ENCODE measurements at places on chromosomes 2 and 18.
A peak's percentile ranks its signal among the peaks of the same experiment; 100 is the strongest.

GRCh38 chr2:197883354-197884032 is 79.1 kb downstream of the PLCL1 start:
- no peak for DNase-seq

GRCh38 chr18:75529394-75529793 is 101.9 kb upstream of the SMIM21 start:
- DNase-seq: no peak

- DNase-seq: peak; percentile 48
Observed at GRCh38 chr2:42547014-42547413, 21.4 kb upstream of the MTA3 start.

DNA sequence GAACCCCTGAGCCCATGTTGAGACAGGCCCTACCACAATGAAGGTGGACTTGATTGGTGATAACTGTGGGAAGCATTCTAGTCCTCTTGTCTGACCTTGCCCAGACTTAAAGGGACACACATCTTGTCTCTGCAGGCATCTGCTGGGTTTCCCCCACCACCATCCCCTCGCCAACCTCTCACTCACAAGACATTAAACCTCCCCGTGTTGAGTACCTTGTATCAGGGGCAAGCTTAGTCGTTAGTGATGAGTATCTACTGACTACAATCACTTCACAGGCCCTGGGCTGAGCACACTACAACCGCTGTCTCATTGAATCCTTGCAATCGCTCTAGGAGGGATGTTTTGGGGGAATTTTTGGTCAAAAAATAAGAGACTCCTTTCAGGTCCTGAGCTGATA is 86.0 kb downstream of the ICOS start:
- DNase-seq: no peak

DNA sequence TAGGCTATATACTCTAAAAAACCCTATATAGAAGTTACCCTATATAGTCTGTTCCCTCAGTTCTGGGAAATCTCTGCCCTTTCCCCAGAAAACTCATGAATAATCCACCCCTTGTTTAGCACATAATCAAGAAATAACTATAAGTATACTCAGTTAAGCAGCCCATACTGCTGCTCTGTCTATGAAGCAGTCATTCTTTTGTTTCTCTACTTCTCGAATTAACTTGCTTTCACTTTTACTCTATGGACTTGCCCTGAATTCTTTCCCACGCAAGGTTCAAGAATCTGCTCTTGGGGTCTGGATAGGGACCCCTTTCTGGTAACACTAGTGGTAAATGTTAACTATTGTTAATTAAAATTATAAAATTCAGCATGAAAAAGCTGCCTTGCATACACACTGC is 17.4 kb upstream of the AP1S3 start:
- DNase-seq: no peak

GRCh38 chr2:102358496-102358895 is 2.9 kb downstream of the IL18R1 start:
- DNase-seq: no peak

DNA sequence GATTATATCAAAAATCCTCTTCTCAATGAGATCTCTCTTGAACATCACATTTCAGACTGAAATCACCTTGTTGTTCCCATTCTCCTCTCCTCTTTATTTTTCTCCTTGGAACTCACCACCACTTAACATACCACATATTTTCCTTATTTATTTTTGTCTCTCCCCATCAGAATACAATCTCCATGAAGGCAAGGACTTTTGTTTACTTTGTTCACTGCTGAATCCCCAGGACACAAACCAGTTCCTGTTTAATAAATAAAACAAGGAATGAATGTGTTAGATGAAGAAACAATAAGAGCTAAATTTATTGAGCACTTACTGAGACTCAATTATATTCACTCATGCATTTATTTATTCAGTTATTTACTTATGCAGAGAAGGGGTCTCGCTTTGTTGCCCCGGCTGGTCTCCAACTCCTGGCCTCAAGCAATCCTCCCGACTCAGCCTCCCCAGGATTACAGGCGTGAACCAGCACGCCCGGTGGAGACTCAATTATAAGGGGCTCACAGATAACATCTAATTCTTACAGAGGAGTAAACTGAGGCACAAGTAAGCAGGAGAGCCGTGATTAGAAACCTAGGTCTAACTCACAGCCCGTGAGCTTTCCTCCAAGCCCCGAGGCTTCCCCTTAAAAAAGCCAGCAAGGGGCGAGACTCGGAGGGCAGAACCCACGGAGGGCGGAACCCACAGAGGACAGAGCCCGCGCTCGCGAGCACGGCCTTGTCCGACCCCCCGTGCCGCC is 616 bp upstream of the TAF1B start:
- DNase-seq: no peak

- peak; percentile 75 for DNase-seq
Observed at GRCh38 chr2:195561116-195561921, 95.7 kb upstream of the SLC39A10 start.

DNA sequence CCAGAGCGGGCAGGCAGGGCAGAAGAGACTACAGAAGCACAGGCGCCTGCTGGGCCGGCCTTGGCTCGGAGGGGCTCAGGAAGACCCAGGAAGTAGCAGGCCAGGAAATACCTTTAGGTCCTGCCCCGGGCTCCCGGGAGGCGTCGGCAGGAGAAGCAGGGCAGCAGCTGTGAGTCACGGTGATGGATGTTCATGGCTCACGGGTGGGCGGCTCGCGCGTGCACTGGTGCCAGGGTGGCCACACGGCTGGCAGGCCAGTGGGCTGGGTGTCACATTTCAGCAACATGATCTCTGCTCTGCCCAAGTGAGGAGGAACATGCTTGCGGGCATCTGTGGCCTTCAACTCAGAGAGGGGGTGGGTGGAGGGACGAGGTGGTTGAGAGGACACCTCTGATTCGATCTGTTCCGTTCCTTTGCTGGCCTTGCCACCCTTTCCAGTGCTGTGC is 139.3 kb downstream of the KLHL29 start:
- no peak for DNase-seq

DNA sequence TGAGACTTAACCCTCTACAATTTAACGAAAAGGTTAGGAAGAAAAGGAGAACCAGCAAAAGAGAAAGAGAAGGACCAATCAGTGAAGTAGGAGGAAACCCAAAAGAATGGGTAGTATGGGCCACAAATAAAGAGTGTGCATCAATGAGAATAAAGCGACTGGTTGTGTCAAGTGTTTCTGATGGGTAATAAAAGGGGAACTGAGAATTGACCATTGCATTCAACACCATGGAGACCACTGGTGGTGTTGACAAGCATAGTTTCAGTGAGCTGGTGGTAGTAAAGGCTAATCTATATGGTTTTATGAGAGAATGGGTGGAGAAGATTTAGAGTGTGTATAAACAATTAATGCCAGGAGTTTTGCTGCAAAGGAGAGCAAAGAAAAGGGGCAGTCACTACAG is 75.4 kb downstream of the CSRNP3 start:
- no peak for DNase-seq

DNA sequence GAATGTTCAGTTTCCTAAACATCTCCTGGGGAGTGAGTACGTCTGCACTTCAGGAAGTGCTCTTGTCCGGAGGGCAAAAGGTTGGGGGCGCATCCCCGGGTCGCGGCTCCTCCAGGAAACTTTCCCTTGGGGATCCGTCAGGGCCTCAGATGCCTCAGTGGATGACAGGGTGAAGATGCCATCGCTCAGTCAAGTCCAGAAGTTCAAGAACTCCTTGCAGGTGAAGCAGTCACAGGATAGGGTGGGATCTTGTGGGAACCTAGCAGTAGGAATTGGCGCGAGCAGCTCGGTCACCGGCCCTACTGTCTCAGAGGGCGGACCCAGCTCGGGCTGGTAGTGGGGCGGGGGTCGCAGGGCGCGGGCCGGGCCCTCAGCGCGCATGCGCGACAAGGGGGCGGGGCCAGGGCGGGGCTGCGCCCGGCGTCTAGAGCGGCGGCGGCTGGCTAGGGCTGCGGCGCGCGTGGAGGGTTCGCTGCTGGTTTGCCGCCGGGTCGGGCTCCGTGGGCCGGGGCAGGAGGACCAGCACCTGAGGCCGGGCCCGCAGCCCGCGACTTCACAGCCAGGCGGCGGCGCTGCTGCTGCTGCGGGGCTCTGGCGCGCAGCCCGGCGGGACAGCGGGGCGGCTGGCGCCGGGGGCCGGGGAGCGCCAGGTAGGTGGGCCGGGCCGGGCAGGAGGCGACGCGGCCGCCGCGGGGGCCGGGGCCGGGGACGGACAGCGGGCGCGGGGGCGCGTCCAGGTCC is at the start of gene INPP4A:
TSS of gene INPP4A (plus strand) at position 423 of the 741 bp plus-strand sequence. CDS start 75,191 bp downstream, outside the sequence.
- DNase-seq: peak; percentile 83

- peak; percentile 30 for DNase-seq
Observed at GRCh38 chr2:131103165-131103564, 2.0 kb upstream of the PLEKHB2 start.

- DNase-seq: no peak
Observed at GRCh38 chr2:38417745-38418689, 40.9 kb upstream of the ATL2 start.

DNA sequence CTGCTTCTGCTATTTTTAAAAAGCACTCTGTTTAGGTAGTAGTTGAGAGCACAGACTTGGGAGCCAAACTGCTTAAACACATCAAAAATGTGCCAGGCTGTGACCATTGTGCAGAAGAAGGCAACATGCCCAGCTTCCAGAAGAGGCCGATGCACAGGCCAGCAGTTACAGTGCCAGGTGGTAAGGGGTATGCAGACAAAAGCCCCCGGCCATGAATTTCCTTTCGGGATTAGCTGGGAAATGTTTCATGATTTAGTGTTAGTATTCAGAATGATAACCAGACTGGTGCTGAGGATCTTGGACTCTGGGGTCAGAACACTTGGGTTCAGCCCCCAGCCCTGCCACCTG is 40.0 kb upstream of the ATG16L1 start:
- no peak for DNase-seq

DNA sequence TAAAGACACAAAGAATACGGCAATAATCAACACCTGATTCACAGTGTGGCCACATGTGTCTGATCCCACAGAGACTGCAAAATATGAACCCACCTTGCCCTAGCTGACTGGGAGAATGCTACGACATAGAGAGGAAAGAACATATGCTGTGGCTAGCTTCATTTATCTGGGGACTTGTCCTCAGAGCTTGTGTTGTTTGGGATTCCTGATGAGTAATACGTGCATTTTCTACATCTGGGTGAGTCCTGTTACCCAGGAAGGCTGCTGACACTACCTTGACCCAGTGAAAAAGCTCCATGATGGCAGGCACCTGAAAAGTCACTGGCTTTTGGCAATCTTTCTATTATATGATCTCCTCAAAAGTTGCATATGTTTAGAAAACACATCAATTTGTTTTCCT is 427.7 kb upstream of the LYPD1 start:
- no peak for DNase-seq

- DNase-seq: no peak
Observed at GRCh38 chr2:42618116-42618515, 49.7 kb downstream of the MTA3 start.

- DNase-seq: no peak
Observed at GRCh38 chr18:48548921-48549320, 10.1 kb downstream of the CTIF start.

- no peak for DNase-seq
Observed at GRCh38 chr2:10985260-10985659, 73.5 kb downstream of the KCNF1 start.

GRCh38 chr2:219856602-219857001 is 229.2 kb downstream of the SLC4A3 start:
- DNase-seq: no peak

GRCh38 chr2:11319939-11320338 is 24.5 kb downstream of the ROCK2 start:
- DNase-seq: no peak

- peak; percentile 20 for DNase-seq
Observed at GRCh38 chr2:41710944-41711343, 336.9 kb upstream of the PKDCC start.

GRCh38 chr2:128416806-128417205 is 98.1 kb upstream of the HS6ST1 start:
- DNase-seq: no peak

DNA sequence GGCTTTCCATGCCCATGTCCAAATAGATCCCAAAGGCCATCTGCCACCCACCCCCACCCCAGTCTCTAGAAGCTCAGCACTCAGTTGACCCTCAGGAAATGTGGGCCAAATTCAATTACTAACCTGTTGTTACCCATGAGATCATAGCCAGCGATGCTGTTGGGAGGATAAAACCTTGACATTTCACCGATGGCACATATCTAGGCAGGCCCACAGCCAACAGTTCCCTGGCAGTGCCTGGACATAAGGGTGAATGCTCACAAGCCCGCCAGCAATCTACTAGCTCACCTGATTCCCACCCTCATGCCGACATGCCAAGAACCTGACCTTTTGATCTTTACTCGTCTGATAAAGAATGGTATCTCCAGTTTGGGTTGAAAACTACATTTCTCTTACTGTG is 11.8 kb upstream of the ACOXL start:
- DNase-seq: no peak

- DNase-seq: no peak
Observed at GRCh38 chr2:124983595-124983994, 958.5 kb downstream of the CNTNAP5 start.

GRCh38 chr2:20618886-20619521 is 31.9 kb downstream of the HS1BP3 start:
- no peak for DNase-seq

GRCh38 chr2:190533175-190533967 is 1.2 kb downstream of the NEMP2 start:
- DNase-seq: no peak

GRCh38 chr2:191625016-191625415 is 52.9 kb upstream of the NABP1 start:
- DNase-seq: peak; percentile 90
